ENCODE measurements at places on chromosomes 3 and 15. TPM values are rescaled to one million over a fixed set of nuclear protein-coding genes. Genes with fewer than 3 reads are reported as not detected.

DNA sequence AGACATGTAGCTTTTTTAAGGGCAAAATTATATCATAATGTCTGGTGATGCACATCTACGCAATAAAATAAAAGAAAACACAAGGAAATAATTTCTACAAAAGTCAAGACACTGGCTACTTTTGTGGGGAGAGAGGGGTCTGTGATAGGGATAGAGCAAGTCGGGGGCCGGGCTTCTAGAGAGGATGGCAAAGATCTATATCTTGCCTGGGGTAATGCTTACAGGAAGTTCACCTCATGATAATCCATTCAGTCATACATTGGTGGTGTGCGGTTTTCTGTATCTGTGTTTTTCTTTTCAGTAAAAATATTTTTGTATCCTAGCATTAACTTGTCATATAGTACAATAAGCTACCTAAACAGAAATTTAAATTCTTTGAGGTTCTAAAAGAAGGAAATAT lies 178.8 kb downstream of the ARRDC4 start:
- DNase-seq, result no peak
- no peaks in the 10 kb centered on the region for H3K36me3 ChIP-seq
- peaks cover 8% of the 10 kb centered on the region for H3K4me1 ChIP-seq
- H3K27me3 ChIP-seq, result no peaks in the 10 kb centered on the region
- H3K4me3 ChIP-seq, result no peak overlapping the region

The GOLGA6D gene
- not detected for total RNA-seq

DNA sequence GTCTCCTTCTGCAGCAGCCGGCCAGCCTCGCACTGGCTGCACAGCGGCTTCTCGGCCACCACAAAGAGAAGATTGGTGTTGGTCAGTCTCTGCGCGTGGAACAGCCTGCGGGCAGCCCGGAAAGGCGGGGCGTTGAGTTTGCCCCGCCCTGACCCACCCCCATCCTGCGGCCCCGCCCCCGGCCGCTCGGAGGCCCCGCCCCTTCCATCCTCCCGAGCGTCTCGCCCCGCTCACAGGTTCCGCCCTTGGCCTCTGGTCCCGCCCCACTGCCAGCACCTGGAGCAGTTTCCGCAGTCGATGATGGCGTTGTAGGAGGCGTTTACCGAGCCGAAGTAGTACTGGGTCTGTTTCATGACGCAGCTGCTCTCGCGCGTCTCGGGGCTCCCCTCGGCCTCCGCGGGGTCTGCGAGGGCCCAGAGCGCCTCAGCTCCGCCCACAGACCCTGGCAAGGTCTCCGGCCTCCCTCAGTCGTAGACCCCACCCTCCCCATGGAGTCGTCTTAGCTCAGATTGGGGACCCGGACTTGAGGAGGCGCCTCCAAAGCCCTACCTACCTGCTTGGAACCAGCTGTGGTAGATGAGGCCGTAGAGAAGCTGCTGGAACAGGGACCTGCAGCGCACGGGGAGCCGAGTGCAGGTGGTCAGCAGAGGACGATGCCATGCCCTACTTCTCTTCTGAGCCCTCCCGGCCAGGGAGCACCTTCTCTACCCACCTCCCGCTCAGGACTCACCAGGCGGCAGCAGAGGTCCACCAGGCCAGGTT lies 5.9 kb upstream of the TMEM115 start:
- peak overlapping the region; percentile 74 for H3K27ac ChIP-seq
- peak; percentile 98 for DNase-seq
- peaks cover 13% of the 10 kb centered on the region for H3K4me1 ChIP-seq
- no peaks in the 10 kb centered on the region for H3K36me3 ChIP-seq

The SLC6A1 gene
- not detected for total RNA-seq

DNA sequence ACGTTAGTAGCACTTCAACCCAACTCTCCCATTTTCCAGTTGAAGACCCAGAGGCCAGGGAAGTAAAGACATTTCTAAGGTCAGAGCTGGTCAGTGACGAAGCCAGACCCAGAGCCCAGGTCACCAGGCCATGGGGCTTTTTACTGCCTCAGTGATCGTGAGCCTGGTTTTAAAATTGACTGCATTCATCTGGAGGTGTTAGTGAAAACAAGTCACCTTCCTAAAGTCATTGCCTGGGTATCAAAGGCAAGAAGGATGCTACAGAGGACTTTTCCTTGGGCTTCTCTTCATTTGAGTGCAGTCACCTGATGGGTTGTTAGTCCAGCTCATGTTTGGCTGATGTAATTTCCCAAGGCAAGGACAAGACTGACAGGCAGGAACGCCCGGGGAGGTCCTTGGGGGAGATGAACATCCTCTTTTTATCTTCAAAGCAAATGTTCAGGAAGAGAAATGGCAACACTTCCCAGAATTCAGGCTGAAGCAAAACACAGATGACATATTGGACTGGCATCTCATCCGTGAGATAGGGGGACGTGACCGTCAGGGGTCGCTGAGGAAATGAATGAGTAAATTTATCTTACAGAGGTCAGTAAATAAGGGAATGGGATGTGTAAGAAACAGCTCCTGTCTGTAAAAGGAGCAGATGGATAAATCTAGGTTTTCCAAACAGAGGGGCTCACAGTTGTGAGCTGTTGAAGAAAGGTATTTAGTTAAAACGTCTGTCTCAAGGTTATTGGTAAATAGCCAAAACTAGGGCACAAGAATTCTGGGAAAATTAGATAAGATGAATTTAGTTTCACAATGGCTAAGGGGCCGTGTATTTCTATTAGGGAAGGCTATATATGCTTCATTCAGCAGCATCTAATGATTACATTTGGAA lies 201.2 kb downstream of the OPA1 start:
- no peaks in the 10 kb centered on the region for H3K4me1 ChIP-seq
- H3K4me3 ChIP-seq, result no peak overlapping the region
- DNase-seq, result no peak
- H3K36me3 ChIP-seq, result no peaks in the 10 kb centered on the region

DNA sequence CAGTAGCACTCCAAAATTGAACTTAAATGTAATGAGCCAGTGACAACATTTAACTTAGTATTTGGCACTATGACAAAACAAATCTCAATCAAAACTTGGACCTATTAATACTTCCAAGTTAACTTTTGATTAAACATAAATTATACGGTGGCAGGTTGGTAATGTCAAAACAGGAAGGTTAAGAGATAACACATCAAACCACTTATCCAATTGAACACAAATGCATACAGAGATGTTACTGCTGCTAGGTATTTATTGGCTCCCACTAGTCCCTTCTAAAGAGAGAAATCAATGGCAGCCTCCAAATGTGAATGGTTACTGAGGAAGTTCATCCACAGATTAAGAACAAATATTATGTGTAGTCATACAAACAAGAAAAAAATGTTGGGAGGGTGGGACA lies 1.8 kb downstream of the GSK3B start:
- H3K4me1 ChIP-seq, result peaks cover 32% of the 10 kb centered on the region
- no peaks in the 10 kb centered on the region for H3K27me3 ChIP-seq
- H3K4me3 ChIP-seq, result no peak overlapping the region

The SERPINI1 gene
- 1.4 TPM for total RNA-seq

The GOLGA6L4 gene
- total RNA-seq, result 1.0 TPM

- H3K27me3 ChIP-seq, result no peaks in the 10 kb centered on the region
- no peak for DNase-seq
- no peaks in the 10 kb centered on the region for H3K4me1 ChIP-seq
- no peaks in the 10 kb centered on the region for H3K36me3 ChIP-seq
- no peak overlapping the region for H3K27ac ChIP-seq
Observed at GRCh38 chr3:19093084-19093483, 55.2 kb upstream of the KCNH8 start.

GRCh38 chr3:147975165-147975564 lies 566.0 kb downstream of the ZIC1 start:
- no peak overlapping the region for H3K4me3 ChIP-seq
- no peaks in the 10 kb centered on the region for H3K4me1 ChIP-seq
- no peaks in the 10 kb centered on the region for H3K27me3 ChIP-seq
- H3K27ac ChIP-seq, result no peak overlapping the region
- no peaks in the 10 kb centered on the region for H3K36me3 ChIP-seq

- no peak overlapping the region for H3K27ac ChIP-seq
- H3K4me3 ChIP-seq, result no peak overlapping the region
- no peak for DNase-seq
- H3K27me3 ChIP-seq, result peaks cover 10% of the 10 kb centered on the region
- H3K4me1 ChIP-seq, result no peaks in the 10 kb centered on the region
- H3K36me3 ChIP-seq, result peaks cover 2% of the 10 kb centered on the region
Observed at GRCh38 chr3:150890295-150890694, 14.9 kb downstream of the MINDY4B start.

GRCh38 chr15:69669446-69669845 lies 216.8 kb downstream of the RPLP1 start:
- no peak overlapping the region for H3K4me3 ChIP-seq
- DNase-seq, result no peak
- no peaks in the 10 kb centered on the region for H3K27me3 ChIP-seq
- H3K27ac ChIP-seq, result peak overlapping the region; percentile 15

GRCh38 chr3:86929046-86929445 lies 61.9 kb downstream of the VGLL3 start:
- no peaks in the 10 kb centered on the region for H3K27me3 ChIP-seq
- no peak overlapping the region for H3K27ac ChIP-seq
- H3K36me3 ChIP-seq, result no peaks in the 10 kb centered on the region
- no peak for DNase-seq
- H3K4me3 ChIP-seq, result no peak overlapping the region

- DNase-seq, result no peak
- H3K36me3 ChIP-seq, result no peaks in the 10 kb centered on the region
- no peaks in the 10 kb centered on the region for H3K27me3 ChIP-seq
- H3K4me3 ChIP-seq, result no peak overlapping the region
- H3K27ac ChIP-seq, result no peak overlapping the region
- no peaks in the 10 kb centered on the region for H3K4me1 ChIP-seq
Observed at GRCh38 chr15:100002086-100002620, 268.9 kb upstream of the LYSMD4 start.

The WDR76 gene
- 95.2 TPM for total RNA-seq

- peaks cover 9% of the 10 kb centered on the region for H3K4me1 ChIP-seq
- H3K36me3 ChIP-seq, result no peaks in the 10 kb centered on the region
- H3K27me3 ChIP-seq, result peaks cover 18% of the 10 kb centered on the region
- H3K4me3 ChIP-seq, result no peak overlapping the region
- DNase-seq, result no peak
Observed at GRCh38 chr3:15175605-15176004, 30.4 kb upstream of the CAPN7 start.

DNA sequence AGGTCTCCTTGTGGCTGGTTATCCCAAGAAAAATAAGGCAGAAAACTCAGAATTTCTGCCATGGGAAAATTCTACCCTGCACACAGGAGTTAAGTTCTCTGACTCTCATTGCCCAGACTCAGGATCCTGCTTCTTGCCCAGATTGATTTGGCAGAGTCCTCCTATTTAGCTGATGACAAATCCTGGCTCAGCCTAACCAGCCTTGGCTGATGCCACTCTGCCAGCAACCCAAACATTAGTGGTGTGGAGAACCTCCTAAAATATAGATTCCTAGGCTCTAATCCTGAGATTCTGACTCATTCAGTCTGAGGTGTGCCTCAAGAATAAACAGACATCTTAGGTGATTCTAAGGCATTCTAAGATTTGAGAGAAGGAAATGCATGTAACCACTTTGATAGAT lies 60.5 kb upstream of the ACTC1 start:
- no peak overlapping the region for H3K4me3 ChIP-seq
- no peaks in the 10 kb centered on the region for H3K27me3 ChIP-seq
- DNase-seq, result no peak
- no peak overlapping the region for H3K27ac ChIP-seq
- peaks cover 10% of the 10 kb centered on the region for H3K4me1 ChIP-seq
- peaks cover 33% of the 10 kb centered on the region for H3K36me3 ChIP-seq

The ADAMTS7 gene
- total RNA-seq, result 0.09 TPM

The LRRC2 gene
- total RNA-seq, result 0.04 TPM

- no peak overlapping the region for H3K27ac ChIP-seq
- no peak overlapping the region for H3K4me3 ChIP-seq
- peaks cover 7% of the 10 kb centered on the region for H3K27me3 ChIP-seq
- no peaks in the 10 kb centered on the region for H3K36me3 ChIP-seq
Observed at GRCh38 chr15:35078221-35078915, 6.7 kb downstream of the NANOGP8 start.

The BFSP2 gene
- not detected for total RNA-seq

The PYGO1 gene
- total RNA-seq, result not detected

The ANO10 gene
- total RNA-seq, result 9.4 TPM

DNA sequence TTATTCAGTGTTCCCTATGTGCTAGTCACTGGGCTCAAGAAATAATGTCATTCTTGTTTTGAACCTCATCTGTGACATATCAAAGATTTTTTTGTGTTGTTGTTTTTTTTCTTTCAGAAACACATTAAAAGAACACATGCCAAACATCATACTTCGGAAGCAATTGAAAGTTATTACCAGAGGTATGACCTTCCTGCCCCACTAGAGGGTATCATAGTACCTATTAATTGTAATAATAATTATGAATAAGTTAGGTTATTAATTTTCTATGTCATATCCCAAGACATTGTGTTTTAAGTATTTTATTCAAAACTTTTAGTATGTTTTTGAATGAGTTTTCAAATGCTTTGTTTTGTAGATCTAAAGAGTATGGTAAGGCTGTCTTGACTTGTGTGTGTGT lies 65.7 kb downstream of the CDIN1 start:
- no peak overlapping the region for H3K4me3 ChIP-seq
- no peaks in the 10 kb centered on the region for H3K4me1 ChIP-seq
- H3K27ac ChIP-seq, result no peak overlapping the region
- no peaks in the 10 kb centered on the region for H3K27me3 ChIP-seq
- peaks cover 9% of the 10 kb centered on the region for H3K36me3 ChIP-seq
- DNase-seq, result no peak

DNA sequence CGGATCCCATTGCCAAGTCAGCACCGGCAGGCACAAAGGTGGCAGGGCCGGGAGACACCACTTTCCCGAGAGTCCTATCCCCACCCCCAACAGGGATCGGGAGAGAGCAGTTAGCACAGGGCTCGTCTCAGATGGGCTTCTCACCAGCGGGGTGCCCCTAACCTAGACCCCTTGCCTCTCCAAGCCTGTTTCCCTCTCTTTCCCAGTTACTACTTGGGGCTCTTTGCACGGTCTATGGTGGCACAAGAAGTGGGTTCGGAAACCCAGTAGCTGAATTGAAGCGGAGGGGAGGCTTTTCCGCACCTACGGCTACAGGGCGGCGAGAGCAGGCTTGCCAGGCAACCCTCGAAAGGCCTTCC lies 383 bp upstream of the EFCC1 start:
- DNase-seq, result no peak
- no peak overlapping the region for H3K27ac ChIP-seq
- H3K4me3 ChIP-seq, result peak overlapping the region; percentile 74
- peaks cover 42% of the 10 kb centered on the region for H3K4me1 ChIP-seq

Measured in activated CD4-positive, alpha-beta T cell treated with anti-CD3 and anti-CD28 coated beads for 36 hours (primary cell).